Mucosa of gallbladder (tissue), 1 donor: ENCODE measurements at places on chromosomes 3 and 15. TPM values are rescaled to one million over a fixed set of nuclear protein-coding genes. Genes with fewer than 3 reads are reported as not detected.
A peak's percentile ranks its signal among the peaks of the same experiment; 100 is the strongest.

DNA sequence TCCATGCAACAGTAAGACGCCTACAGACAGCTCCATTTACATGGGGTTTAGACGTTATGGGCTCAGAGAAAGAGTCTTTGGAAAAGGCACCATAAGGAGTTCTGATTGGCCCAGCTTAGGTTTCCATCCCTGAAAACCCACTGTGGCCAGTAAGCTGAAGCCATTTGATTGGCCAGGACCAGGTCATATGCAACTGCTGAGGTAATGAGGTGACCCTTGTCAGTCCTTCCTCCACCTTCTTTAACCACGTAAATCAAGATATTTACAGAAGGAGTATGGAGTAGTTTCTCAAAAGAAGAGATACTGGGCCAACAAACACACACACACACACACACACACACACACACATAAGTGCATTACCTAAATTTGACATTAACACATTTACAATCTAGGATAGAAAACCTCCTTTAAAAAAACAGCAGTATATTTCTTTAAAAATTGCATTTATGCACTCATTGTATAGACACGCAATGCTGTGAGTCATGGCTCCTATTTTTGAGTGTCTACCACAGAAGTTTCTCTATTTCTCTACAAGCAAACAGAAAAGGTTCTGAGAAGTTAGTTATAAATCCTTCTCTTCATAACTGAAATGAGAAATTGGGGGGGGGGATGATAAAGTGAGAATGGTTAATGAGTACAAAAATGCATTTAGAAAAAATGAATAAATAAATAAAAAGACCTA, 16.3 kb upstream of the MB21D2 start:
- DNase-seq, result no peak

GRCh38 chr15:40493089-40493840, 22.5 kb downstream of the CHST14 start:
- DNase-seq, result no peak

DNA sequence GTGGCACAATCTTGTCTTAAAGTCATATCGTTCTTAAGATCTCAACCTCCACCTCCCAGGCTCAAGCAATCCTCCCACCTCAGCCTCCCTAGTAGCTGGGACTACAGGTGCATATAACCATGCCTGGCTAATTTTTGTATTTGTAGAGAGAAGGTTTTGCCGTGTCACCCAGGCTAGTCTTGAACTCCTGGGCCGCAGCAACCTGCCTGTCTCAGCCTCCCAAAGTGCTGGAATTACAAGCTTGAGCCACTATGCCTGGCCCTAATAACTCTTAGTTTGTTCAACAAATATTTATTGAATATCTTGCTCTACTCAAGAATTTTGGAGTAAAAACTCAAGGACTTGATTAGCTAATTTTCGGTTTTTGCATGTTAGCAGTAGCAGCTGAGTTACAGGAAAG, 19.4 kb upstream of the EDEM1 start:
- DNase-seq, result no peak

DNA sequence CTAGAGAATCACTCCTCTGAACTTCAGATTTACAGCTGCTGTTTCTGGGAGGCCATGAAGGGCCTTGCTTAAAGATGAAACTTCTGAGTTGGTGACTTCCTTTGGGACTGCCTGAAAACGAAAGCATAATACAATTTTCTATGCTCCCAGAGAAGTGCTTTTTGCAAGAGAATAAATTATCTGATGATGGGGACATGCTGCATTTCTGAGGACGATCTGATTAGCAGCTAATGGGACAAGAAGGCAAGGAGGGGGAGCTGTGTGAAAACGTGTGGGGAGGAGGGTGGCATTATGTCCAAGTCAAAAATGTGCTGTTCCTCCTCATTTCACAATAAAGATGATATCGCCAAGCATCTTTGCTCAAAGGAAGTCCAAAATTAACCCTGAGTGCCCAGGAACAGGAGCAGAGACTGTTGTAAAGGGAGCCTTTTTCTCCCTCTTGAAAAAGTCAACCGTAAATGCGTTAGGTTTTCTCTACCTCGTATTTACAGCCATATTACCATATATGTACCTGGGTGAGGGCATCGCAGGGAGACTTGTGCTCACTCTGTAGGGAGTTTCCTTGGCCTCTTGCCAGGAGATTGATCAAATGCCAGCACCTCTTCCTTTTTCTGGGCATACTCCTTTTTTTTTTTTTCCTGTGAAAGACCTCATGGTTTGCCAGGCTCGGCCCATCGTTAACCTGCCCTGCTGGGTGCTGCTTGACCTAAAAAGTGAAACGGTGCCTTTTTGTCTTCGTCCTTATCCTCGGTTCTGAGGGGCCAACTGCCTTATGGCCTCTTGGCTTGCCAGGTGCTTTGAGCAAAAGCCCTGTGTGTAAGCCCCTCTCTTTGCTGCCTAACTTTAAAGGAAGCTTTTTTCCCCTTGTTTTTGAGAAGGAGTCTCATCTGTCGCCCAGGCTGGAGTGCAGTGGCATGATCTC, 11.5 kb downstream of the ITPR1 start:
- peak; percentile 72 for DNase-seq

DNA sequence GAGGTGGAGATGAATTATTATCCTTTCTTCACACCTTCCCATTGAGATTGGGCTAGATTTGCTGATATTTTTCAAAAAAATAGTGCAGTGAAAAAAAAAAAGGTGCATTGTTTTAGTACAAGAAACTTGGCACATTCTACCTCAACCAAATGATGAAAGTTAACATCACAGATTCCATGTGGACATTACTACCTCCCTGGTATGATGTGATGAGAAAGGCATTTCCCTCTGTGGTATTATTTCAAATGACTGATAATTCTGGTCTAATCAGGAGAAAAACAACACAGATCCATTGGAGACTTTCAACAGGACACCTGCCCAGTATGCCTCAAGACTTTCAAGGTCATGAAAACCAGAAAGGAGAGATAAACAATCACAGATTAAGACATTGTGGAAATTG, 313.4 kb downstream of the BCHE start:
- no peak for DNase-seq

DNA sequence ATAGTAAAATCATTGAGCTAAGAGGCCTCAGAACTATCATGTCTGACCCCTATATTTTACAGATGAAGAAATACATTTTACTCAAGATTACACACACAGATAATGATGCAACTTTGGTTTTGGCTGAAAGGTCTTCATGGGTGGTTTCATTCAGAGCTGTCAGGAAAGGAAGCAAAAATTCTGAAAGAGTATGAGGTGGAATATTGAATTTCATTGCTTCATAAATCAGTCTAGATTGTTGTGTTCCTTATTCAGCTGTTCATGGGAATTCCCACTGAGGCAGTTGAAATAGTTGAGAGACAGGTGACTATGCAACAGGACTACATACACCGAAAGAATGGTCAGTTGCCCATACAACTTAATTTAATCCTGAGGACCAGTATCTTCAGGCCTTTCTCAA, 39.4 kb downstream of the CD200 start:
- no peak for DNase-seq

DNA sequence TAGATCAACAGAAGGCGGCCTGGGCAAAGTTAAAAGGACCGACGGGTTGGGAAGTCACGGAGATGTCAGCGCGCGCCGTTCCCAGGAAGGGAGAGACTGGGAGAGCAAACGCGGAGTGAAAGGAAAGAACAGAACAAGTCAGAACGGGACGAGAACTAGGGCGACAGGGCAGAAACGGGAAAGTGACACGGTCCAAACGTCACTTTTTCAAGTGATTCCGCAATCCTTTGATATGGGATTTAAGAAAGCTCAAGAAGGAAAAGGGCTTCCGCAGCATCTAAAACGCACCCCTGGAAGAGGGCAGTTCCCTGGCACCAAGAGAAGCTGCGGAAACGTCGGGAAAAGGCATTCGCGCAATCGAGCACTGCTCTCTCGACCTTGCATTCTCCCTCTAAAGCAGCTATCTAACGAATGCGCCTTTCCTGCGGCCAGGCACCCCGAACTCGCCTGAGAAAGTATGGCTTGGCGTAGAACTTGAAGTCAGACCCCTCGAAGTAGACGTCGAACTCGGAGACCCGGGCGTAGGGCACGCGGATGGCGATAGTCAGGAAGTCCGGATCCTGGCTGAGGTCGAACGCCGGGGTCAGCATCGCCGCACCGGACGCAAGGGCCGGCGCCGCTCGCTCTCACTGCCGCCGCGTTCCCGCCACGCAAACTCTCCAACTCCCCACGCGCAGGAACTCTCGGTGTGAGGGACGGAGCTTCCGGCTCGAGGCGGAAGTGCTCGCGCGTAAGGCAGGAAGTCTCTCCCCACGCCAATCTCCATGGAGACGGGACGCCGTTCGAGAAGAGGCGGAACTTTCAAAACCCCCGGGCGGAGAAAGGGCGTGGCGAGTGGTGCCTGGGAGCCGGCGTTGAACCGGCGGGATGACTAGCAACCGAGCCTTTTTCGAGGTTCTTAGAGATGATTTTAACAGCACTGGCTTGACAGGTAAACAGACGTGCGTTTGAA, at the start of gene SHQ1:
Gene SHQ1 (minus strand): TSS at position 695 of the 952 bp plus-strand sequence. CDS start 105 bp downstream, at position 590.
- peak; percentile 96 for DNase-seq

DNA sequence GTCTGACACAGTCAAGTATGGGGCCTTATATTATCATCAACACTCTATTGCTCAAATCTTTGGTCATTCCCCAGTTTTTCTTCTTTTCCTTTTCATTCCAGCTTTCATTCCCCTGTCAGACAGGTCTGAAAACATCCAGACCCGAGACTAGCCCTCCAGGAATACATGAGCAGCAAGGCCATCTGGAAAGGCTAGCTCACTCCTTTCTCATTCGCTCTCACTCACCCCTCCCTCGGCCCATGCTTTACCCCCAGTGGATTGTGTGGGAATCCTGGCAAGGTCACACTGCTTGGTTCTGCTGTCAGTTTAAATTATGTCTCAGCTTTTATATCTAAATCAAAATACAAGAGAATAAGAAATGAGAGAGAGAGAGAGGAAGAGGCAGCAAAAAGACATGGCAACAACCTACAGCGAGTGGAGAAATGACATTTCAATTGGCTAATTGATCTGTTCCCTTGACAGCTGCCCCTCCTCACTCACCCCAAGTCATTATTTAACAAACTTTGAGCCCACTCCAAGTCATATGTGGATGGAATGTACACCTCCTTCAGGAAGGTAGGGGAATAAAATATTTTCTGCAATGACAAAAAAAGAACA, 962.2 kb downstream of the TUSC7 start:
- DNase-seq, result no peak

GRCh38 chr3:157755233-157755632, 252.0 kb upstream of the VEPH1 start:
- DNase-seq, result no peak

RTP1 gene
- total RNA-seq, result not detected

C3orf22 gene
- not detected for total RNA-seq

SCG3 gene
- total RNA-seq, result 0.40 TPM
